Stimulated activated CD8-positive, alpha-beta memory T cell treated with anti-CD3 and anti-CD28 coated beads, Interleukin-4, amount 100 ng/mL, for 24 hours (primary cell): ENCODE measurements at places on chromosomes 7 and 10.

DNA sequence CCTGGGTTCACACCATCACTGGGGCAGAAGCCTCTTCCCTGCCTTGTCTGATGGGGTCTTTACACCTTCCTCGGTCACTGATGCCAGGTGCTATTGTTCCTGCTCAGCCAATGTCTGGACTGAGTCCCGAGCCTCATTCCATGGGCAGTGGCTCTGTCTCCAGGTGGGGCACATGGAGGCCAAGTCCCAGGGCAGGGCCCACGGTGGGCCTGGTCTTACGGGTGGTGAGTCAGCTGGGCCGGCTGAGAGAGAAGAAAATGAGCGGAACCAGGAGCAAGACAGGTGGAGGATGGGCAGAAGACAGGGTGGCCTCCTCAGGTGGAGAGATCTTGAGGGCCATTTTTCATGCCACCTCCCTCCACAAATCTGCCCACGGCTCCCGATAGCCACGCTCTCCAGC is 131.7 kb upstream of the FAM20C start:
- DNase-seq, result no peak

GRCh38 chr7:56097700-56098099 is 4.9 kb upstream of the PHKG1 start:
- DNase-seq, result no peak

- no peak for DNase-seq
These were observed 47.2 kb downstream of the OSBPL3 start for GRCh38 chr7:24932815-24933214.

DNA sequence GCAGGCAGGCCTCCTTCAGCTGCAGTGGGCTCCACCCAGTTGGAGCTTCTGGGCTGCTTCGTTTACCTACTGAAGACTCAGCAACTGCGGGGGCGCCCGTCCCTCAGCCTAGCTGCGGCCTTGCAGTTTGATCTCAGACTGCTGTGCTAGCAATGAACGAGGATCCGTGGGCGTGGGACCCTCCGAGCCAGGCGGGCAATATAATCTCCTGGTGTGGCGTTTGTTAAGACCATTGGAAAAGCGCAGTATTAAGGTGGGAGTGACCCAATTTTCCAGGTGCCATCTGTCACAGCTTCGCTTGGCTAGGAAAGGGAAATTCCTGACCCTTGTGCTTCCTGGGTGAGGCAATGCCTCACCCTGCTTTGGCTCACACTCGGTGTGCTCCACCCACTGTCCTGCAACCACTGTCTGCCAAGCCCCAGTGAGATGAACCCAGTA is 159.2 kb upstream of the FOXP2 start:
- no peak for DNase-seq

DNA sequence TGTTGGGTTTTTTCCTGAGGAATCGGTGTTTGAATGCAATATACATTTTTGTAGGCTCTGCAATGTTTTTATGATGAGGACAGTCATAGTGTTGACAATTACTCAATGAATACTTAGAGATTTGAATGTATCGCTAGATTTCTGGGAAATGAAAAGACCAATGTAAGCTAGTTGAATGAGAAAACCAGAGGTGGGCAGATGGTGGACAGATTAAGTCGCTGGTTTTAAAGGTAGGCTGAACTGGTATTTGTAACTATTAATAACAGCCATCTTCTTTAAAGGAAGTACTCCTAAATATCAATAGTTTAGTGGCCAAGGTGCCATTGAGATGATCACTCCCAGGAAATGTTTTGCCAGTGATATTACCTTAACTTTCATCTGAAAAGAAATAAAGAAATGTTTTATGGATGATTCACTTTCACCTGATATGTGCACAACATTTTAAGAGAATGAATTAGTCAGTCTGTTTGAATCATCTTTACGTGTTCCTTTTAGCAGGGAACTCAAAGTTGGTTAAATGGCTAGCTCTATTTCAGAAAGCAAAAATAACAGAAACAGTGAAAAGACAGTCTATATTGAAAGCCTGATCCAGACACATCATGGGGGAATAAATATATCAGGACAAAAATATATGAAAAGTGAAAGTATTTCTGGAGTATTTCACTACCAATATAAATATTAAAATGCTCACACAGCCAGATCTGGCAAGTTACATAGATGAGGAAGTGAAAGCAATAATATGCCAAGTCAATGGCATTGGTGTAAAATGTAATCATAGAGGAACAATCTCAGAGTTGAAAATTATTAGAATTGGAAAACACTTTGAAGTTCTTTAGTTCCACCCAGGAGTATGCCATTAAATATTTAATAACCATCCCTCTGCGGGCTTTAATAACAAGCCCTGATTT is 20.7 kb downstream of the MET start:
- DNase-seq, result no peak
